H7 (cell line): ENCODE measurements at places on chromosomes 11 and 22.

- DNase-seq, result no peak
These were observed 28.4 kb upstream of the CACNG2 start for GRCh38 chr22:36731916-36732315.

DNA sequence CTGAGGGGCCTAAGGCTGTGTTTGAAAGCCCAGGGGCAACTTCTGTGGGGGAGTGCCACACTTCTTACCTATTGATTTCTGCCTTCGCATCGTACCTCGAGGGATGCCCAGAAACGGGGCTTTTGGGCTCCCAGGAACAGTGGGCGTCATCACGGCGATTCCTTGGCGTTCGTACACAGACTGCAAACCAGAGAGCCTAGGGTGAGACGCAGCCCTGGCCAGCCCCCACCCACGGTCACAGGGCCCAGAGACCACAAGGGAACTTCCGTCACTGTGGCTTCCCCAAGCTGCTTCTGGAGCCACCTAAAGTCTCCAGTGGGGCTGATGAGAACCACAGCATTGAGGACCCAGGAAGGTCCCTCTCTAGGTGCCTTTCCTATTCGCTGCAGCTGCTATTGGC is 91.9 kb downstream of the CTTN start:
- DNase-seq, result no peak

DNA sequence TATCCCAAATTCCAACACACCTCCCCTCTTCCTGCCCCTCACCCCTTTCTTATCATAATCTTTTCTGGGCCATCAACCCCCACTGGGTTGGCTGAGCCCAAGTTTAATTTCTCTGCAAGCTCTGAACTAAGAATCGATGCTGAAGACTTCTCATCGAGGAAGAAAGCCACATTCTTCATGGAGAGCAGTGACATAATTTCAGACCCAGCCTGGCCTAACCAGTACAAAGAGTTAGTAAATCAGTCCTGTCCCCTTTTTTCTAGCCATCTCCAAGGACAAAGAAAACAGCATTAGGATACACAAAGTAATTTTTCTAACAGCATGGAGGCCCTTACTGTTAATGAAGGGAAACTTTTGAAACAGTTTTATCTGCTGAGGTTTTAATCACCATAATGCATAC is 45.0 kb downstream of the KCNJ1 start:
- DNase-seq, result no peak

DNA sequence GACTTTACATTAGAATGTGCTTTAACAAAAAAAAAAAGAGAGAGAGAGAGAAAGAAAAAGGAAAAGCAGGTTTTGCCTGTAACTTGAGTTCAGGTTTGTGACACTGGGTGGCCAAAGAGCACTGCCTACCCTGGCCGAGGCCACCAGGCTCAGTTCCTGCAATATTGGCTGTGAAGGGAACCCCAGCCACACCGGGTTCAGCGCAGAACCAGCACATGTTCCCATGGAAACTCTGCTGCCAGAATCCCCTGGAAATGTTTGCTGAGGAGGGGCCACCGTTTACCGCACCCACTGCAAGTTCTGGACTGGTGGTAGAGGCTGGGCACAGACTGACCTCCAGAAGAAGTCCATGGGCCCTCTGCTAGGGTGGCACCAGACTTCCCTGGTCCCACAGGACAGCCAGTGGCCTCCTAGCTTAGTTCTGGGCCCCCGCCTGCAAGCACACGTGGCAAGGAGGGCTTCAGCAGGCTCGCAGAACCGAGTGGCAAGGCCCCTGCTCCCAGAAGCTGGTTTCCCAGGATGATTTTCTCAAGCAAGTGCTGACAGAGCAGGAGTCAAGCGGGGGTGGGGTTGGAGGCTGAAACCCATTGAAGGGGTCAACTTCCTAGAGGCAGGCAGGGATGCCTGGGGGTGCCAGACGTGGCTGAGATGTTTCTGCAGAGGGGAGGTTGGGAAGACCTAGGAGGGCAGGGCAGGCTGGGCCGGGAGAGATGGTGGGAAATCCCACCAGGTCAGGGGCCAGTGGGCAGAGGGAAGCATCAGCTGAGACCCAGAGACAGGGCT is 51.2 kb downstream of the NFAM1 start:
- no peak for DNase-seq

DNA sequence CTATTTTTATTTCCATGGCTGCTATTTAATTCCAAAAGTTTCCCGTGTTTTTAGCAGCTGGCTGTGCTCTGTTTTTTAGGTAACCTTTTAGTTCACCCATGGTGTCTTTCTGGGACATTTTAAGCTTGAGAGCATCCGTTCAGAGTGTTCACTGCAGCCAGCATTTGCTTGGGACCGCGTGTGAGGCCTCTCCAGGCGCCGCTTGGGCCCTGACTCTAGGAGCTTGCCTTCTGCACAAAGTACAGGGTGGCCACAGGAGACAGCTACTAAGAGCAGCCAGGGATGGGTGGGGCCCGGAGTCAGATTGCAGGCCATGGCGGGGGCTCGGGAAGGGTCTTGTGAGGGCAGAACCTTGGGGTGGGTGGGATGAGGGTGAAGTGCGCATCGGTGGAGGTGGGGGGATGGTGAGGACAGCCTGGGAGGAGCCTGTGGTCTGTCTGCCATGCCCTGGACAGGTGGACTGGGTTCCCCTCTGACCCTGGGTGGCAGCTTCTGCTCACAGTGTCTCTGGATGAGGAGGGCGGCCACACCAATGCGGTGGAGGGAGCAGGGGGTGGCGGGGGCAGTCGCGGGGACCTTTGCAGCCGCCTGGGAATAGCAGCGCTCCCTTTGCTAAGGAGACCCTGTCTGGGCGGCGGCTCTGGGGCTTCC is 288.1 kb downstream of the TBC1D22A start:
- DNase-seq, result no peak

- DNase-seq, result no peak
These were observed 95.4 kb downstream of the BCR start for GRCh38 chr22:23275751-23276150.
